ENCODE measurements at places on chromosomes 6 and 20.

DNA sequence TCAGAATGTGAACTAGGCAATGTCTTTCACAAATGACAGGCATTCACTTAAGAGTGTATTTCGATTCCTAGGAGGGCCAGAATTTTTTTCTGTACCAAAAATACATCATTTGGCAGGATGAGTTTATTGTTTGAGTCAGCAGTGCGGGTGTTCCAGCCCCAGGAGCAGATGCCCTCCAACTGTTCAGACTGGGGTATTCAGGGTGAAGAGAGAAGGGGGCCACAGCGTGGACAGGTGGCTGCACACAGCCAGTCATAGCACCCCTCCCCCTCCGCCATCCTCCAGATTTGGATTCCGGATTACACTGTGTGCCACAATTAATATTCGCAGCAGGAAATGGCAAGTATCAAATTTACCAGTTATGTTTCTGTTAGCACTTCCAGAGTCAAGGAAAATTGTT, 38.6 kb downstream of the RIPOR2 start:
- no peak for DNase-seq

GRCh38 chr6:36757206-36757605, 59.6 kb downstream of the RAB44 start:
- DNase-seq, result peak; percentile 38

DNA sequence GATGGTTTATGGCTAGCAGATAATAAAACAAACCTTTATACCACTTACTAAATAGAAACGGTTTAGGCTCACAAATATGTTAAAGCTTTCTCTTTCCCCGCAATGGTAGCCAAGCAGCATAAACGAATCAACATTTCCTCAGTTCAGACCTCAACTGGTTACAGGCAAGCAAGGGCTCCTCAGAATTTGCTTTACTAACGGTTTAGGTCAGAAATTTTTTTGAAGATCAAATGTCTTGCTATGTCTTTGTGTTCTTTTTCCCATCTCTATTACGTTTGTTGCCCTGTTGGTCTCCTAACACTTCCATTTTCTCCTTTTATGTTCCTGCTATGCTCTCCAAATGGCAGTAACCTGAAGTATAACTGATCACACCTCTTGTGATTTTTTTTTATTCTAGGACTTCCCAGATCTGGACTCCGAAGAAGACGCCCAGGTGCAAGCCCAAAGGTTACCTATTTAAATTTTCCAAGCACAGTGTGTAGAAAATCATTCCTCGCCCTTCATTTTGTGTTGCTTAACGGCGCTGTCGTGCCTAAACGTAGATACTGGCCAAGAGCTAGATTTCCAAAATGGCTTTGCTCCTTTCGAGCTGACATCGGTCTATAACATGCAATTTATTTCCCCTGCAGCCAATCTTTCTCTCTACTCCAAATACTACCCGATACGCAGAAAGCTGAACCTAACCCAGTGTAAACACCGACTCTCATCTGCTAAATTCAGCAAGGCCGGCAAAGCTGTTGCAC, 717 bp upstream of the ASF1A start:
- peak; percentile 38 for DNase-seq

GRCh38 chr6:124927806-124928205, 34.4 kb upstream of the RNF217 start:
- DNase-seq, result no peak

- DNase-seq, result no peak
Measured at GRCh38 chr6:143652841-143653331, 24.9 kb upstream of the PHACTR2 start.

DNA sequence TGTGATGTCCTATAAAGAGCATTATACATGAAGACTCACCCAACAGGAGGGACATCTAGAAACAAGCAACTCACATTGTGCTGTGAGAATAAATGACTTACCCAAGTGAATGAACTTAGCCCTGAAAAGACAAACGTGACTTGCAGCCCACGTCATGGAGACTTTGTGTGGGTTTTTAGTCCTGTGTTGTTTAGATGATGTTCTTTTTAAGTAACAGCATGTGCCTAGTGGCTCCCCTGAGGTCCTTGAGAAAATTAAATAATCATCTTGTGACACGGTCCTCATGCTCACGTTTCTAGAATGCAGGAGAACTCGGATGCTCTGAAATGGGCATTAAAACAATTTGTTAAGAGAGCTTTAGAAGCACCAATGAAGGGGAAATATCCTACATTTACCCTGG, 165.1 kb downstream of the SASH1 start:
- no peak for DNase-seq

DNA sequence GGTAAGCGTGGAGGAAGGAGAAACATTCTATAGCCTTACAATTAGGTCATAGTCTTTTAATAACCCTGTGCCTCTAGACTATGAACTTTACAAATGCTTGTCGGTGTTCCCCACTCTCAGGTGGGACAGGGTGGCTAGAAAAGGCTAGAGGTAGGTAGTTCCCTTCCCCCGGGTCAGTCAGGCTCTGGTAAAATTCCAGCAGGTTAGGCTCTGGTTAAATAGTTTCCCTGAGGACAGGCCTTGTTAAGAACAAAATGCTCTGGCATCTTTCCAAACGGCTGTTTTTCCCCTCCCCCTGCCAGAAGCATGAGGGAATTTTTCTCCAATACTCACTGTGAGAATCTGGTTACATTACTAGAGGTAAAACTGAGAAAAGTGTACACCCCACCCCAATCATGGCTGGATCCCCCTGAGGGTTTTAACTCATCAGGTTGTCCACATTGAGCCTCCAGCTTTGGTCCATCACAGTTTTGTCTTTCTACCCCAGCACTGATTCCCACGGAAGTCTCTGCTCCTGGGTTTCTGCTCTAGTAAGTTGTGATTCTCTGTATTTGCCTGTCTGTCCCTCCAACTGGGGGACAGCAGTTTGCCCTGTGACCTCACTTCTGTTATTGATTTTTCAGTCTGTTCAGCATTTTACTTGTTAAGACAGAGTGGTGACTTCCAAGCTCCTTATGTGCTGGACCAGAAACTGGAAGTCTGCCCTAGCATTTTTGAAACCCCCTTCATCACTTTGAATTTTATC, 84.7 kb upstream of the ADGRF1 start:
- DNase-seq, result no peak
